ENCODE measurements at places on chromosomes 7 and 10.

- DNase-seq: no peak
These were observed 44.4 kb upstream of the LOXL4 start for GRCh38 chr10:98312349-98312748.

GRCh38 chr7:7819442-7820247 lies 101.2 kb upstream of the RPA3 start:
- DNase-seq: peak; percentile 7

DNA sequence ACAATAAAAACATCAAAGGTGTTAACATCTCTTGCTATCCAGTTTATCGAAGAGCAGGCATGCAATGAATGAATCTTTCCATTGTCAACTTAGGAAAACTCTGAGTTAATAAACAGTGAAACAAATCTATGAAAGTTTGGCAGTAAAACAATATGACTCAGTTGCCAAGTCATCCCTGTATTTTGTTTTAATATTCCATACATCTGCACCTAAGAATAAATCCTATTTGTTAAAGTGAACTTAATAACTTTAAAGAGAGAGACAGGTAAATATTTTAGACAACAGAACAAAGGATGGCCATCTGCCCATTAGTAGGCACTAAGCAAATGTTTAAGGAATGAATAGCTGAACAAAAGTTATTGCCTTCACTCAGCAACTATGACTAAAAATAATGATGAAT lies 700.5 kb upstream of the CELF2 start:
- DNase-seq: no peak

- DNase-seq: no peak
These were observed 231.8 kb downstream of the AHR start for GRCh38 chr7:17530244-17530643.

GRCh38 chr10:52004342-52004949 lies 305.1 kb upstream of the CSTF2T start:
- peak; percentile 47 for DNase-seq

GRCh38 chr10:123361832-123362231 lies 207.6 kb downstream of the BUB3 start:
- DNase-seq: no peak

DNA sequence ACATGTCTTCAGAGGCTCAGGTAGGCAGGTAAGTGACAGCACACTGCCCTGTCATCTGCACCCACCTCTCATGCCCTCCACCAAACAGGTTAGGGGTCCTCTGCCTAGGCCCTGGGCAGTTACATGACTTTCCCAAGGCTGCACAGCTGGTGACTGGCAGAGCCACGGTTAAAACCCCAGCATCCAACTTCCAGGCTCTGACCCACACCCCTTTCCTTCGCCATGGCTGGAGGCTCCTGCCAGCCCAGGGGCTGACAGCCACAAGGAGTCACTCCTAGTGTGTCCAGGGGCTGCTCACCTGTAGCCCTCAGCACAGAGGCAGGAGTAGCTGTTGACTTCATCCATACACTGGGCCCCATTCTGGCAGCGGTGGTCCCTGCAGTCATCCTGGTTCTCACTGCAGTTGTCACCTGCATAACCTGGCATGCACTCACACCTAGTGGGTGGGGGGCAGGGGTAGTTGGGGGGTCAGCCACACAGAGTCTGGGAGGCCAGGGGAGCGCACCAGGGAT lies 175.0 kb downstream of the SLIT1 start:
- no peak for DNase-seq

- DNase-seq: no peak
These were observed 22.4 kb upstream of the ZNF488 start for GRCh38 chr10:47406548-47406869.

- DNase-seq: no peak
These were observed 40.3 kb downstream of the RGS10 start for GRCh38 chr10:119502209-119502608.

DNA sequence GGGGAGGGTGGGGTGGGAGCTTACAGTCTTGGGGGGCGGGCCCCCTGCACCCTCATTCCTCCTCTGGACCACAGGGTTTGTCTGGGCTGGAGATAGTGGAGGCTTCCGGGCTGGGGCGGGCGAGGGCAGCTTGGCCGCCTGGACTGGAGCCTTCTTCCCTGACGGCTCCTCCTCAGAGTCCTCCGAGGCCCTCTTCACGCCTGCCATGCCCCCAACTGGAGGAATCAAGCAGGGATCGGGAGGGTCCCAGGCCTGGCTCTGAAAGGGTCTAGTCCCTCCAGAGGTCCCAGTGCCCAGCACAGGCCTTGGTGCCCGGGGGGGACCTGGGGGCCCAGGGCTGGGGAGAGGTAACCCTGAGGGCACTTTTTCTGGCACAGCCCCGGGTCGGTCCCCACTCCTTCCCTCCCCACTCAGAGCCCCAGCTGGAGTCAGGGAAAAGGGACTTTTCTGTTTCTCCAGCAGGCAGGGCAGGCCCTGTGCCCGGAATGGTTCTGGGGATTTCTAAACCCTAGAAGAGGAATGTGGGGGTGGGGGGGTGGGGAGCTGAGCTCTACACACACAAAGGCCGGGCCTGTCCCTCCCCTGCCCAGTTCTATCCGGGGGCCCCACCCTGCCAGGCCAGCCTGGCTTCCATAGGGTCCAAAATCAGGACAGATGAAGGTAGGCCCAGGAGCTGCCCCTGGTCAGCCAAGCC lies 11.6 kb downstream of the MICALL2 start:
- no peak for DNase-seq

DNA sequence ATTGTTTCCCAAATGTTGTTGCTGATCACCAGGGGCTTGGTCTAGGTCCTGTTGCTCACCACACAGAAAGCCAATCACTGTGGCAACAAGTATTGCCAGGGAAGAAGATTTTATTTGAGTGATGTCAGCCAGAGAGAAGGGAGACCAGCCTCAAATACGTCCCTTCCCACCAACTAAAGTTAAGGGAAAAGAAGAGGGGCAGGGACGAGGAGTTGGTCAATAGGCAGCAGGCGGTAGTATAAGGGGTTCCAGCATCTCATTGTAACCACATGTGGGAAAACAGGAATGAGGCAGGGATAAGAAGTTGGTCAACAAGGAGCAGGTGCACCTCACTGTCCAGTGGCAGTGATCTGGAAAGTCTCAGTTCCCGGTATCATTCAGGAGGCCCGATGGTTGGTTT lies 138.9 kb upstream of the KCNMA1 start:
- no peak for DNase-seq

GRCh38 chr10:120437541-120437940 lies 19.5 kb upstream of the PLPP4 start:
- no peak for DNase-seq

DNA sequence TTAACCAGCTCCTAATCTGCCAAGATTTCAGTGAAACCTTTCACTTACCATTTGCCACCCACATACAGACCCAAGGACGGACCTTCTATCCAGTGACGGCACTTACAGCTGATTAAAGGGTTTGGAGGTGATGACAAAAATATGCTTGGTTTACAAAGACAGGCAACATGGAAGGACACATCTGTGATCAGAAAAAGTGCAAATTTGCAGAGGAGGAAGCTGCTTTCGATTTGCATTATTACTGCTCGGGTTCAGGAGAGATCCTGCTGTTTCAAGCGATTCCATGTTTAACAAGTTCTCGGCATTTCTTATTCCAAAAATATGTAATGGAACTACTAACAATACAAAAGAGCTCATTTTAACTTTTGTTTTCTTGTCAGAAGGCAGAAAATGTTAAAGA lies 109.0 kb downstream of the JAZF1 start:
- DNase-seq: no peak

DNA sequence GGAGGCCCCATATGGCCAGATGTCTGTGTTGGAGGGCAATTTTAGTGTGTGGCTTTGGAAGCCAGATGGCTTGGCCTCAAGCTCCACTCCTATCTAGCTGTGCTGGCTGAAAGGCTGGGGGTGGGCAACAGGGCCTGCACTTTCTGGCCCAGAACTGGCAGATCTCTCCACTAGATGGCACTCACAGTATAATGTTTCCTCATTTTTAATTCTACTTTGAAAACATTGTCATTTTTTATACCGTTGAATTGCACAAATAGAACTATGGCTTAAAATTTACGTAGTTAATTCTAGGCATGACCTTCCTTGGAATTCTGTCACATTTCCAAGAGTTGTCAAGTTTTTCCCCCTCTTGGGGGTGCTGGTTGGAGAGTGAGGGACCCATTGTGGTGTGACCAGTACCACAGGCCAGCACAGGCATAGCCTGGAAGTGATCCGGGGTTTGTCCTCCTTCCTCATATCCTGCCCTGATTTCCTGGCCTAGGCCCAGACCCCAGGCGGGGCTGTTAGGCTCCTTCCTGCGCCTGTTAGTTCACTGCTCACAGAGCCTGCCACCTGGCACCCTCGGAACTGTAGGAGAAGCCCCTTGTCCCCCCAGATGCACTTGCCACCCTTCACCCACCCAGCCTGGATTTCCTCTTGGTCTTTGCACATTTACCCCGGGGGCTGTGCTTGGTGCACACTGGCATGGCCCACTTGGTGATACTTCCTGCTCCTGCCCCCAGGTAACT lies 52.8 kb downstream of the ARHGAP22 start:
- peak; percentile 36 for DNase-seq

GRCh38 chr10:61898435-61898778 lies 3.1 kb upstream of the ARID5B start:
- DNase-seq: no peak

DNA sequence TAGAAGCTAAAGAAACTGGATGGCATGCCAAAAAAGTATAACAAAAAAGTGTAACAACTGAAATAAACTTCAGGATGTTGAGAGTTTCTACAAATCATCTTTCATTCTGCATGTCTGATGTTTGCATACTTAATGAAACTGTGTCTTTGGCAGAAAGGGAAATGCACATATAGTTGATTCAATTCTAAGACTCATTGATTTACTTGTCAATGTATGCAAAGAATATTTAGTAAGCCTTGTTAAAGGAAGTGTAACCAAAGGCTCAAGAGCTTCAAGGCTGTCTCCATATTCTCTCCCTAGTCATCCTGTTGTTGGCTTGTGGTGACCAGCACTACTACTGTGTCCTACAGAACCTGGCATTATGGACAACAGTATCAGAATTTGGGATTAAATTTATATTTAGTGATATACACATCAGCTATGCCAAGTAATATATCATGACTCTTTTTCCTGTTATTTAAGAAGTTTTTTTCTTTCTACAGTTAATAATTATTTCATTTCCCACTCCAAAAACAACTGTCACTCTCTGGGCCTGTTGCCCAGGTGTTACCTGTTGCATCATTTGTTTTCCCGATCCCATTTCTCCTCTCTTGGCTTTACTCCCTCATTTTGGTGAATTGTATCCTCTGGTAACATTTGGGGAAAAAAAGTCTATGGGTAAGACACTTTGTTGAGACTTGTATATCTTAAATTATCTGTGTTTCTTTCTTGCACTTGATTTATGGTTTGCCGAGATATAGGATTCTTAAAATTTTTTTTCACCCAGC lies 226.6 kb upstream of the BMPER start:
- no peak for DNase-seq

DNA sequence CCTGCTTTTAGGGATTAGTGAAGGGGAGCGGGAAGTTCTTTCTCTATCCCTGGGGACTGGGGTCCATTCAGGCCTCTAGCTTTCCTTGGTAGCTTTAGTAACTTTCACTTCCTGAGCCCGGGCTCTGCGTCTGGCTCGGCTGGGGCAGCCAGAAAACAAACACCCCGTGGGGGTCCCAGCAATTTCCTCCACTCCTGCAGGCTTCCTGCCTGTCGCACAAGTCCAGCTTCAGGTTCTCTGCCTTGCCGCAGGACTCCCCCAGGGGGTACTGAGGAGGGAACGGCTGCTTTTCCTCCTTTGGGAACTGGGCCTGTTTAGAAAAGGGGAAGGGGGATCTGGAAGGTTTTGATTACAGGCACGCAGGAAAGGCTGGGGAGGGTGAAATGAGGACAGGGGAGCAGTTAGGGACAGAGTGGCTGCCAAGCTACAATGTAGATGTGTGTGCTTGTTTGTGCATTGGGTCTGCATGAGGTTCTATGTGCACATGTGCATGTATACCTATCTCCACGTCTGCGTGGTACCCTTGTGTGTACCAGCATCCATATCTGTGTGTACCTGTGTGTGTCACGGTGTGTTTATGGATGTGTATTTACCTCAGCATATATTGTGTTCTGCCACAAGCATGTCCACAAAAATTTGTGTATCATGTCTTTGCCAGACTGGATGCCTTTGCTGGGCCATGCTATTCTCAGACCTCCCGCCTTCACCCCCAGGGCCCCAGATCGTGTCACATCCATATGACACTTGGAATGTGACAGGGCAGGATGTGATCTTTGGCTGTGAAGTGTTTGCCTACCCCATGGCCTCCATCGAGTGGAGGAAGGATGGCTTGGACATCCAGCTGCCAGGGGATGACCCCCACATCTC lies 2.0 kb downstream of the KAZALD1 start:
- DNase-seq: peak; percentile 47

DNA sequence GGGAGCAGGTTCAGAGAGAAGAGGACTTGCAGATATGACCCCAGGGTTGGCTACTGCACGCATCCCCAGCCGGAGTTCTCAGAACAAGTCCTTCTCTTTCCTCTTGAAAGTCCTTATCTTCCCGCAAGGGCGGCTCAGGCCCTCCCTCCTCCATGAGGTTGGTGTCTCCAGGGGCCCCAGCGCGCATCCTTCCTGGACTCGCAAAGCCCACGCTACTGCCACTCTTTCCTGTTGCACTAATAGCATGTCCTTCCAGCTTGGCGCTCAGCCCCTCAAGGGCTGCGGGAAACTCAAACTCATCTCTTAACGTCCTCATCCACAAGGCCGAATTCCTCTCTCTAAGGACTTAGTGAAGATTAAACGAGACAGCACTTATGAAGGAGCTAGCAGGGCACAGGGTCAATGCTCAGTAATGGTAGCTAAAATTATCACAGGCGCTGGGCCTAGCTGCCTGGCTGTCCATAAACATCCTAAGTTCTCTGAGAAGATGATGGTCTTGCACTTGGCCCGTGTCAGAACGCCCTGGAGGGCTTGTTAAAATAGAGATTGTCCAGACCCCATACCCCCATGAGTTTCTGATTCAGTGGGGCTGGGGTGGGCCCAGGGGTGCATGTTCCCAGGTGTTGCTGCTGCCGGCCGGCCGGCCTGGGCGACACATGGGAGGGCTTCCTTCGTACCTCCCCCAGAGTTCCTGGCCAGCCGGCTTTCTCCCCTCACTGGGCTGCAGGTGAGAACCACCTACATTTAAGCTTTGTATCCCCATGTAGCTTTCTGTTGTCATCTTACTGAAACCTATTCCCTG lies 261.4 kb downstream of the COBL start:
- no peak for DNase-seq

- DNase-seq: no peak
These were observed 8.3 kb downstream of the CXCL12 start for GRCh38 chr10:44376472-44377099.

- no peak for DNase-seq
These were observed 379.2 kb upstream of the ZMIZ1 start for GRCh38 chr10:78689584-78689935.

DNA sequence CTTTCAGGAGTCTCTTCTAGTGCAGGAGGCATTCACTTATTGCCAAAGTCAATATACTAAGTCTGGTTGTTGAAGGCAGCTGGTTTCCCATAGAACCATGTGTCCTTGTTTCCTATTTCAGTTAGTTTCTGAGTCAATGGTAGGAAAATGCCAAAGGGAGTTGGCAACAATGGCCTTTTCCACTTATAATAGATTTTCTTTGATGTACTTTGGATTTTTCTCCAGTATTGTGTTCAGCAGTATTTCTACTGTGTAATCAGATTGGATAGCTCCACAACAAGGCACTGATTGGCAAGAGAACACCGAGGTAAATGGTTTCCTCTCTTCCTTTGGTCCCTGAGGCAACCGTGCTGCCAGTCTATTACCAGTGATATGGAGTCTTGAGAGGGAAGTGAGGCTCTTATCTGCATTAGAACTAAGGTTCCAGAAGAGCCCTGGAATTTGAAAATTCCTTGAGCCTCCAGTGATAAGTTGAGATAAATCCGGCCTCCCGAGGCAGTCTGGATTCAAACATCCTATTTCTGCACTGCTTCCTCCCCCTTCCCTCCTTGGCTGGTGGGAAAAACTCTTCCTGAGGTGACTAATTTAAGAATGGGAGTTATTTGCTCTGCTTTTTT lies 7.9 kb upstream of the SEPTIN7 start:
- no peak for DNase-seq

Data from hematopoietic multipotent progenitor cell treated with erythropoietin and hydrocortisone succinate and interleukin-3 and kit ligand, for 8 days (in vitro differentiated cells).